ENCODE measurements at places on chromosomes 4 and X.

- no peak for DNase-seq
Measured at GRCh38 chrX:152138388-152138784, at the start of gene MAGEA10. MAGEA10 (minus strand) TSS chrX:152138577; CDS start chrX:152135620, 2,957 bp downstream.

DNA sequence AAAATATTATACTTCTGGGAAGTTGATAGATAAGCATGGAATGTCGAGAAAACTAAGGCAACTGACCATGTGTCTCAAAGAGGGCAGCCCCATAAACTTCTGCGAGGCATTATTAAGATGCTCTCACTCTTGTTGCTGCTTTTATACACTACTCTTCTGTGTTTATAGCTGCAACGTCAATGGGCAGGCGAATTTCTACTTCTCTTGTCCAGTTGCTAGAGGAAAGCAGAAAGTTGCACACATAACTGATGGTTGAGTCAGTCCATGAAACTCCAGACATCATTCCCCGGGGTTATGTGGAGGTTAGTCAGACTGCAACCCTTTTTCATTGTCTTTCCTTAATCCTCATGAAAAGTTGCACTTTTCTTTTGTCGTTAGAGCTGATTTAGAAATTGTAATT lies 39.8 kb downstream of the VCX3B start:
- DNase-seq, result no peak

DNA sequence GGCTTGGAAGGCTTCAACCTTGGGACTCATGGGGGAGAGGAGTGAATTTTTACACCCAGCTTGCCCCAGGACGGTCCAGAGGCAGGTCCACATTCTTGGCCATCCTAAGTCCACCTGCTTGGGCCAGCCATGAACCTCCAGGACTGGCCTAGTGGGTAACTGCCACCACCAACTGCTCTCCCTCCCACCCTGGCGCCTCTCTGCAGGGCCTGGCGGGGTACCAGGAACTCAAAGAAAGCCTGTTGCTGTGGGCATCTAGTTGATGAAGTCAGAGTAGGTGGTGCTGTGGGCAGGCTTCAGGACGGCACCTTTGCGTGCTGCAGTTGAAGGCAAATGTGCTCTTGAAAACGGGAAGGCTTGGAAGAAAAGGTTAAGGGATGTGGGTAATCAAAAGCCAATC lies 12.0 kb downstream of the BCOR start:
- DNase-seq, result no peak

- DNase-seq, result no peak
Measured at GRCh38 chr4:7831330-7831729, 108.3 kb downstream of the AFAP1 start.

GRCh38 chr4:37243722-37244582 lies 591 bp upstream of the NWD2 start:
- no peak for DNase-seq

DNA sequence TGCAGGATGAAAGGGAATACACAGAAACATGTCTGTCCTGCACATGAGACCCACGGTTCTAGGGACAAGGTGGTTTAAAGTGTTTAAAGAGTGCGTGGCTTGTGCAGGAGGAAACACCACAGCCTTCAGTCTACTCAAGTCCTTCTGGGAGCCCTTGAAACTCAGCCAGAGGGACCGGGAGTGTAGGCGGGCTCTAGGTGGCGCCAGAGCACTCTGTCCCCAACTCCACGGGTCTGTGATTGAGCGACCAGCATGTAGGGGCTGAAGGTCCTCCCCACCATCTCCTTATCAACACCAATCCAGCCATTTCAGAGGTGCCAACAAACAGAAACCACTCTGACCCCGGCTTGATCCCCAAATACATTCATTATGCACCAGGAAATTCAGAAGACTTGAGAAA lies 82.0 kb upstream of the CLDN34 start:
- peak; percentile 30 for DNase-seq

- DNase-seq, result no peak
Measured at GRCh38 chr4:139501527-139501926, 47.6 kb downstream of the RAB33B start.

DNA sequence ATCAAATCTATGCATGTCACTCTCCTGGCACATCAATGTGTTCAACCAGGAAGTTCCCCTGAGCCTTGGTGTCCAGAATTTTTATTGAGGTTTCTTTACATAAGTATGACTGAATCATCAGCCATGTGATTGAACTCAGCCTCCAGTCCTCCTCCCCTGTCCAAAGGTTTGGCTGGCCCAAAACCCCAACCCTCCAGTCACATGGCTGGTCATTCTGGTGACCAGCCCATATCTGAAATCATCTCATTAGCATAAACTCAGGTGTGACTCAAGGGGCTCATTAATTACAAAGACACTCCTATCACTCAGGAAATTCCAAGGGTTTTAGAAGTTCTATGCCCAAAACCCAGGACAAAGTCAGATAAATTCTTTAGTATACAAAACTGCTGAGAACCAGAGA lies 20.6 kb upstream of the SUPT20HL2 start:
- DNase-seq, result no peak

DNA sequence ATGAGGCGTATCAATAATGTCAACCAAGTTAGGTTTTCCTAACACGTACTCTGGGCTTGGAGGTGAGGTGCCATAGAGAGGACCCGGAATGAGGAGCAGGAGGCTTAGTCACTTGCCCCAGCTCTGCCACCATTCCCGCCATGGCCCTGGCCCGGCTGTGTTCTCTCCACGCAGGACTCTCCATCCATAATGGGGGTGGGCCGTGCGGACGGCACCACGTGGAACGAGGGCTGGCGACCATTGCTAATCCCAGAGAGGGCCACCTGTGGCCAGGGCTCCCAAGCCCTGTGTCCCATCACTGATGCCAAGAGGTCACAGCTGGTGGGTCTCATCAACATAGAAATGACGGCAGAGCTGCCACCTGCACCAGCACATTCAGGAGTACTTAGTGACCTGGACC lies 76.4 kb downstream of the JAKMIP1 start:
- DNase-seq, result no peak

GRCh38 chr4:158211222-158211621 lies 936 bp downstream of the TMEM144 start:
- no peak for DNase-seq
